ENCODE measurements at places on chromosomes 2 and 18.

- DNase-seq: no peak
- no peak overlapping the region for H3K27ac ChIP-seq
- no peak overlapping the region for H3K4me3 ChIP-seq
- peaks cover 21% of the 10 kb centered on the region for H3K4me1 ChIP-seq
- H3K27me3 ChIP-seq: peaks cover 11% of the 10 kb centered on the region
Measured at GRCh38 chr2:98029718-98030222, 34.0 kb upstream of the TMEM131 start.

DNA sequence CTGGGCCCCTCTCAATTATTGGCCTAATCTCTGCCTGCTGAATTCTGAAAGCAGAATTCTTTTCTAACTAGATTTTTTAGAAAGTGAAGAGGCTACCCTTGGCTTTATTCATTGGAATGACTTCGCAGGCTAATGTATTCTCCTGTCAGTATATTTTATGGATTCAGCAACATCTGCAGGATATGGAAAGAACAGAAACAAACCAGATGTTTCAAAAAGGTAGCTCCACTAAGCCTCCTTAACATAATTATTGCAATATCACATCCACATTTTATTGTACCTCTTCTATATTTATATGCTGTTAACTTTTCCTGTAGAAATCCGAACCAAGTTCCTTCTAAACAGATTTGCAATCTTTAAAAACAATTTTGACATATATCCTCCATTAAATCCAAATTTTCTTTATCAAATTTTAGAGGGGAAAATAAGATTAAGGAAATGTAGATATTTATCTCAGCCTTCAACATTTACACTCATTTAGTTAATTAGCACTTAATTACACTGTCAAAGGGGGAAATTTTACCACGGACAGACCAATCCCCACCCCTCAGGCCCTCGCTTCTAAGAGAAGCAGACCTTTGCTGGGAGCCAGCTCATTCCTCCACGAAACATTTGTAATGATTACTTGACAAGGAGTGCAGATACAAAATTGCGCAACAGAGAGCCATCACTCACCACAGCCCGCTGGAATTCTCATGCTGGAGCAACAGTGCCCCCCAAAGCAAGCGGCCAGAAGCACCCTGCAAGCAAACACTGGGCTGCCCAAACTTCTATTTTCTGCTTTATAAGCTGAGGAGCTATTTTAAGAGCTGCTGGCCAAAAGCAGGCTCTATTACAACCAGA lies 253.4 kb downstream of the ETAA1 start:
- no peaks in the 10 kb centered on the region for H3K36me3 ChIP-seq
- no peak overlapping the region for H3K27ac ChIP-seq
- no peaks in the 10 kb centered on the region for H3K4me1 ChIP-seq
- peak; percentile 1 for DNase-seq
- H3K27me3 ChIP-seq: no peaks in the 10 kb centered on the region
- H3K4me3 ChIP-seq: no peak overlapping the region

DNA sequence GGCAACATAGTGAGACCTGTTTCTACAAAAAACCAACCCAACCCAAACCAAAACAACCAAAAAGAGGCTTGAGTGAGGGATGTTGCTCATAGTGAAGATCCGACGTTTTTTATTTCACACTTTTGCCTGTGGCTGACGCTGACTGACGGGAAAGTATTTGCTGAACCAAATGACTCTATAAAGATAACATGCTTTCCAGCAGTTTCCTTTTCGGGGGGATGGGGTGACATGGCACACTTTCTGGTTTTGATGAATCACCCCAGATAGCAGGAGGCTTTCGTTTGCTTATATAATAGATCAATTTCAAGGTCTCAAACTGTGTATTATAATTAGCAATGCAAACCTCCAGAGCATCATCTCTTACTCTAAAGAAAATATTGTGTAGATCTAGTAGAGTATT lies 150.8 kb downstream of the AQP4 start:
- H3K36me3 ChIP-seq: no peaks in the 10 kb centered on the region
- H3K27ac ChIP-seq: no peak overlapping the region
- H3K27me3 ChIP-seq: peaks cover 6% of the 10 kb centered on the region
- H3K4me1 ChIP-seq: peaks cover 12% of the 10 kb centered on the region
- peak; percentile 10 for DNase-seq
- no peak overlapping the region for H3K4me3 ChIP-seq

GRCh38 chr2:211673133-211673905 lies 865.3 kb downstream of the ERBB4 start:
- H3K36me3 ChIP-seq: no peaks in the 10 kb centered on the region
- no peak for DNase-seq
- no peak overlapping the region for H3K4me3 ChIP-seq
- H3K4me1 ChIP-seq: no peaks in the 10 kb centered on the region
- H3K27ac ChIP-seq: no peak overlapping the region

GRCh38 chr2:189412330-189412953 lies 28.8 kb upstream of the WDR75 start:
- no peak overlapping the region for H3K4me3 ChIP-seq
- no peak overlapping the region for H3K27ac ChIP-seq
- peak; percentile 52 for DNase-seq
- no peaks in the 10 kb centered on the region for H3K36me3 ChIP-seq
- peaks cover 29% of the 10 kb centered on the region for H3K4me1 ChIP-seq
- no peaks in the 10 kb centered on the region for H3K27me3 ChIP-seq

DNA sequence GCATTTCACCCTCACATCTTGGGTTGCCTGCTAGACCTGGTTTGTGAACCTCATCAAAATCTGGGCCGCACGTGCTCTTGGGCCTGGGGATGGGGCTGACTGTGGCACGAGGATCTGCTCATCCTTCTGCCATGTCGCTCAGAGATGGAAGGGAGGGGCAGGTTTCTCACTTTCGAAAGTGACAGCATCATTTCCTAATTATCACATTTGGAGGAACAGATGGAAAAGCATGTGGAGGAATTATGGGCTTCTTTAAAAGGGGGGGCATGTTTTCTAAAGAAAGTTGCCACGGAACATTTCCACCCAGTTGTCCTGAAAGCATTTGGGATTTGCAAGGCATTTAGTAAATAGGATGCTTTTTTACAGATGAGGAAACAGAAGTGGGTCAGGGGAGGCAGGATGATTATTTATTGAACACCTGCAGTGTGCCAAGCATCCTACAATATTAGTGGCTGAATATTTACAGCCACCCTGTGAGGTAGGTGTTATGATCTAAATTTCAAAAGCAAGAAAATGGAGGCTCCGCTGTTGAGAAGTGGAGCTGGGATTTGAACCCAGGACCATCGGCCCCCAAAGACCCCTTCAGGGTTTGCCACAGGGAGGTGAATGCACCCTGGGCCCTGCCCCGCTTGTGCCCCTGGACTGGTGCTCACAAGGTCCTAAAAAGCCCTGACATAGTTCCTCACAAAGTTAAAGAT lies 104.2 kb upstream of the MYCN start:
- H3K4me3 ChIP-seq: no peak overlapping the region
- H3K27ac ChIP-seq: no peak overlapping the region
- no peaks in the 10 kb centered on the region for H3K36me3 ChIP-seq
- no peak for DNase-seq
- H3K4me1 ChIP-seq: no peaks in the 10 kb centered on the region
- no peaks in the 10 kb centered on the region for H3K27me3 ChIP-seq

- H3K36me3 ChIP-seq: no peaks in the 10 kb centered on the region
- H3K27ac ChIP-seq: peak overlapping the region; percentile 27
- H3K27me3 ChIP-seq: no peaks in the 10 kb centered on the region
- peak; percentile 68 for DNase-seq
Measured at GRCh38 chr2:95023222-95023597, 2.3 kb upstream of the MAL start.

GRCh38 chr2:95296880-95297487 lies at the start of gene KCNIP3:
Gene KCNIP3, plus strand, starts transcription at chr2:95297347. Its CDS starts 92 bp downstream, at chr2:95297439.
- peaks cover 6% of the 10 kb centered on the region for H3K27me3 ChIP-seq
- H3K4me1 ChIP-seq: no peaks in the 10 kb centered on the region
- H3K36me3 ChIP-seq: no peaks in the 10 kb centered on the region
- H3K27ac ChIP-seq: no peak within 1 kb of the TSS
- no peak for DNase-seq

DNA sequence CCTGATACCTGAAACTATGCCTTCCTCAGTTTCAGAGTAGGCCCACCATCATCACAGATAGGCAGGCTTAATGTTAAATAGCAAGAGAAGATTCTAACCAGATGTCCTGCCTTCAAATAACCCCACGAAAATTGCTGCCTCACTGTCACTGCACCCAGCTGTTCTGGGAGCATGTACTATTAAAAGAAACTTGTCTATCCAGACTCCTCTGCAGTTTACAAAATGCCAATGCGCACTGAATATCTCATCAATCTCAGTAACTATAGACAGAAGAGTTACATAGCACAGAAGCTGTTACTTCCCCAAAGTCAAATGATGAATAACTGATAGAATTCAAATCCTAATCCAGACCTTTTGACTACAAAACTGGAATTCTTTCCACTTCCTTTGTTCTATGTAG lies 43.9 kb downstream of the WDR75 start:
- no peaks in the 10 kb centered on the region for H3K27me3 ChIP-seq
- H3K4me1 ChIP-seq: no peaks in the 10 kb centered on the region
- H3K27ac ChIP-seq: no peak overlapping the region

GRCh38 chr18:7877609-7878008 lies 310.5 kb downstream of the PTPRM start:
- no peaks in the 10 kb centered on the region for H3K27me3 ChIP-seq
- no peaks in the 10 kb centered on the region for H3K4me1 ChIP-seq
- no peak overlapping the region for H3K4me3 ChIP-seq

GRCh38 chr2:193518041-193518817 lies 1323.5 kb upstream of the TMEFF2 start:
- no peak overlapping the region for H3K4me3 ChIP-seq
- H3K36me3 ChIP-seq: no peaks in the 10 kb centered on the region
- no peak for DNase-seq
- no peaks in the 10 kb centered on the region for H3K27me3 ChIP-seq

DNA sequence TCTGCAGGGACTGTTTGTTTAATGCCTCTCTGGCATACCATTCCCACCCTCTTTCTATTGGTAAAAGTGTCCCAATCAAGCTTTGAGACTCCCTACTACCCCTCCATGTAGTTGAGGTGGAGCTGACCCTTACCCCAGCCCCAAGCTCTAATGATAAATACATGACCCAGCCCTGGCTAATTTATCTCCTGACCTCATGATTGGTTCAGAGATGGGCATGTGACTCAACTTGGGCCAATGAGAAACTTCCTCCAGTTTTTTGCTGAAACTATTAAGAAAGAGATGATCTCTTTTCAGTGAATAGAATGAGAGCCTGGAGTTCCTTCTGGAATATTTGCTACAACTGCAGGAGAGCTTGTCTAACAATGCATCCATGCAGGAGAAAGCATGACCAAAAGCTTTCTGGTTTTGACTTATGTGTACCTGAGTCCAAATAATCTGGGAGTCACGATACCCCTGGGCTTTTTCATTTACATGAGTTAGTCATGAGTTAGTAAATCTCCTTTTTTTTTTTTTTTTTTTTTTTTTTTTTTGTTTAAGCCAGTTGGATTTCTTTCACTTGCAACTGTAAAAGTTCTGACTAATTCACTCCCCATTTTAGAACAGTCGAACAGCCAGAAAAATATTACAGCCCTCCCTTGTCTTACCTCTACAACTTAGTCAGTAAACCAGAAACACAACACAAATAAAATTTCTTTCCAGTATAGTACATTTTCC lies 66.5 kb upstream of the TLK1 start:
- no peaks in the 10 kb centered on the region for H3K36me3 ChIP-seq
- peaks cover 5% of the 10 kb centered on the region for H3K27me3 ChIP-seq
- H3K27ac ChIP-seq: no peak overlapping the region
- no peak overlapping the region for H3K4me3 ChIP-seq
- peaks cover 11% of the 10 kb centered on the region for H3K4me1 ChIP-seq
- DNase-seq: no peak

- no peaks in the 10 kb centered on the region for H3K27me3 ChIP-seq
- no peaks in the 10 kb centered on the region for H3K4me1 ChIP-seq
- DNase-seq: no peak
- H3K4me3 ChIP-seq: no peak overlapping the region
- H3K27ac ChIP-seq: no peak overlapping the region
- H3K36me3 ChIP-seq: peaks cover 9% of the 10 kb centered on the region
Measured at GRCh38 chr2:3405876-3406275, 26.4 kb downstream of the TRAPPC12 start.

DNA sequence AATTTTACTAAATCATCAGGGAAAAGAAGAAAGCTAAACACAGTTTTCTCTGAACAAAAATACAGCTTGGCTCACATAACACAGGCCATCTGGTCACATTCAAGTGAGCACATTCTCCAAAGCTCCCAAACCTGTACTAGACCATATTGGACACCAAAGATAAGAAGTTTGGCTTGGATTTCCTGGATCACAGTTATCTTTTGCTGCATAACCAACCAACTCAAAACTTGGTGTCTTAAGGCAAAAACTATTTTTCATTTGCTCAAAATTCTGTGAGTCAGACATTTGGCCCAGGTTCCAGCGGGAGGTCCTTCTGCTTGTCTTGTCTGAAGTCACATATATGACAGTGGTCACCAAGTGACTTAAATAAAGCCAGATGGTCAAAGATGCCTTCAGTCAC lies 83.2 kb downstream of the GYPC start:
- H3K27ac ChIP-seq: no peak overlapping the region
- DNase-seq: no peak
- no peaks in the 10 kb centered on the region for H3K4me1 ChIP-seq
- no peaks in the 10 kb centered on the region for H3K27me3 ChIP-seq

- peaks cover 4% of the 10 kb centered on the region for H3K4me1 ChIP-seq
- H3K4me3 ChIP-seq: no peak overlapping the region
- DNase-seq: no peak
- H3K27ac ChIP-seq: no peak overlapping the region
- peaks cover 75% of the 10 kb centered on the region for H3K27me3 ChIP-seq
Measured at GRCh38 chr2:73297586-73297985, 4.2 kb upstream of the EGR4 start.

DNA sequence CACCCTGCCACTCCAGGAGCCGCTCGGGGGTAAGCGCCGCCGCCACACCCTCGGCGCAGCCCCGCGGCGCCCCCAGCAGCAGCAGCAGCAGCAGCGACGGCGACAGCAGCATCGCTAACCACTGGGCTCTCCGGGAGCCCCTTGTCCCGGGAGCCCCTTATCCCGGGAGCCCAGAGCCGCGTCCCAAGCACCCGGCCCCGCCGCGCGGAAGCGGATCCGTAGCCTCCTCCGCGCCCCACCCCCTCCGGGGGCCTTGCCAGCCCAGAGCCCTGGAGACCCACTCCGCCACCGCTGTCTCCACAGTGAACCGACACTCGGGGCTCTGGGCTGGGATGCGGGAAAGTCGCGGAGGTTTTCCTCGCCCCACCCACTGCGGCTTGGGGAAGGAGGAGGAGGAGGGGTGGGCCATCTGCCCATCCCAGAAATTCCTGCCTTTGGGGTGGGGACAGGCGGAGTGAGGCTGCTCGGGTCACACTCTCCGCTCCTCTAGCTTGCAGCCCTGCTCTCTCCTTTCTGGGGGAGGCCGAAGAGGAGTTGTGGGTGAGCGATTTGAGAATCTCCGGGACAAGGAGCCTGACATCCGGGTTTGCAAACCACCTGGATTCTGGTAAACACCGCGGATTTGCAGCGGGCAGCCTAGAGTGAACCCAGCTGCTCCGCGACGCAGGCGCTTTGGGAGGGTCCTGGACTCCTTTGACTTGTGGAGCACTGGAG lies at the start of gene PLA2R1:
TSS of gene PLA2R1 (minus strand) at position 324 of the 714 bp plus-strand sequence. CDS start at position 112, 212 bp downstream.
- H3K27me3 ChIP-seq: peaks cover 53% of the 10 kb centered on the region
- peak; percentile 19 for DNase-seq
- H3K27ac ChIP-seq: no peak within 1 kb of the TSS
- peaks cover 7% of the 10 kb centered on the region for H3K4me1 ChIP-seq
